BJ (cell line): ENCODE measurements at places on chromosomes 7 and 10.

- no peak for DNase-seq
Measured at GRCh38 chr10:97053276-97053675, 132.5 kb downstream of the SLIT1 start.

DNA sequence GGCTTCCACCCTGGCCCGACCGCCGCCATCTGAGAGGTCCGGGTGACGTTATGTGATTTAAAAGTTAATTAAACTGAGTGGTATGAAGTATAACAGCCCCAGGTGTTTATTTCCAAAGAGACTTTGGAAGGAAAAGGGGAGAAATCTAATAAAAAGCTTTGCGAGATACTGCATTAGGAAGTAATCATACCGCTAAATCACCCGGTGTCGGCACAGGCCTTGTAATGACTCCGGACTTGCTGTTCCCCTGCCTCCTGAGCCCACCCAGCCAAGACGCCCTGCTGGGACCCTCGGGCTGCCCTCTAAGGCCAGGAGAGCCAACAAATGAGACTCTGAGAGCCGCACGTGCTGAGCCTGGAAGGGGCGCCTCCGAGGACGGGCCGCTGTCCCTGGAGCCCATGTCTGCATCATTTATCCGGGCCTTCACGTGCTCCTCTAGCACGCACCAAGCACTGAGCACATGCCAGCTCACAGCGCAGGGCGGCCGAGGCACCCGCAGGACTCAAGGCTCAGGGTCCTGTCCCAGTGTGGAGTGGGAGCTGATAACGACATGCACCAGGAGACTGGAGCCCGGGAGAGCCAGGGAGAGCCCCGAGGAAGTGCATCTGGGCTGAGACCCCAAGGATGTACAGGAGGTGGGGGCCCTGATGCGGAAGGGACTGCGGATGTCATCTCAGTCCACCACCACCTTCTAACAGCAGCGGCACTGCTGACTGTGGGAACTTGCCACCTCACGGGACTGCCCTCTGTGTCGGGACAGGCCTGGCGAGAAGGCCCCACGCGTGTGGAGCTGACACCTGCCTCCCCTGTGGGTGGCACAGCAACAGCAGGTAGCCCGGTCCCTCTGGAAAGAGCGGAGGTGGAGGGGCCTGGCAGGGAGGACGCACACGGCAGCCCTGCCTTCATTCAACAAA lies 182.7 kb downstream of the ELFN1 start:
- no peak for DNase-seq

- no peak for DNase-seq
Measured at GRCh38 chr7:148515728-148516695, 74.6 kb upstream of the C7orf33 start.

DNA sequence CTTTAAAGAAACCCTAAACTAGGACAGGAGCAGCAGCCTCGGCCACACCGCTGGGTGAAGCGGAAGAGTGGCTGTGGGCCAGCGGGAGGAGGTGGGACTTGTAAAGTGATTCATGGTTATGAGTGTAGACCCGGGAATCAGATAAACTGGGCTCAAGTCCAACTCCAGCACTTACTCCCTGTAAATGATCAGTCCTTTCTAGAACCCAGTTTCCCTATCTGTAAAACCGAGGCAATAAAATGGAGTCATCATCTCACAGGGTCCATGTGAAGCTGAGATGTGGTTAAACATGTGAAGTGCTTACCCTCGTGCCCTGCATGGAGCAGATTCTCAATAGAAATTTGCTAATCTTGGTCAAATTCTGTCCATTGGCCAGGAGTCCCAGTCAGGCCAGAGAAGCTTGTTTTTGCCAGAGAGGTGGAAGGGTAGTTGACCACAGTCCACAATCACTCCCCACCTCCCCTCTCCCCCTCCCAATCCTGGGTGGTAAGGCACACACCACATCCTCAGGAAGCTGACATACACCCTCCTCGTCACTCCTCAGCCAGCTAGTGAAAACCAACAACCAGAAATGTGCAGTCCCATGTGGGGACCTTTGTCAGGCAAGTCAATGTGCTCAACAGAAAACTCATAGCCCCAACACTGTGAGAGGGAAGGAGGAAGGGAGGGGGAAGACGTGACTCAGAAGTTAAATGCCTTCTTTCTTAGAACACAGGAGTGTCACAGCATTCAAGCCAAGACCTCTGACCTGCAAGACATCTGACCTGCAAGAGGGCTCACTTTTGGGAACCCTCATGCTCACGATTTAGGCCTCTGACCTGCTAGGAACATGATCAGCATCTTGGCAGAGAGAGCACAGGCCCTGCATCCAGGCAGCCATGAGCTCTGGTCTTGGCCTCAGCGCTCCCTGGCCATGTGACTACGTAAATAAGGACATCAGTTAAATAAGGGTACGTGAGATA lies 145.1 kb downstream of the PLXNA4 start:
- DNase-seq = peak; percentile 29
